GM12891 (cell line): ENCODE measurements at places on chromosomes 1 and 21.

GRCh38 chr1:150182247-150182646 lies 32.5 kb downstream of the PLEKHO1 start:
- no peak for DNase-seq

DNA sequence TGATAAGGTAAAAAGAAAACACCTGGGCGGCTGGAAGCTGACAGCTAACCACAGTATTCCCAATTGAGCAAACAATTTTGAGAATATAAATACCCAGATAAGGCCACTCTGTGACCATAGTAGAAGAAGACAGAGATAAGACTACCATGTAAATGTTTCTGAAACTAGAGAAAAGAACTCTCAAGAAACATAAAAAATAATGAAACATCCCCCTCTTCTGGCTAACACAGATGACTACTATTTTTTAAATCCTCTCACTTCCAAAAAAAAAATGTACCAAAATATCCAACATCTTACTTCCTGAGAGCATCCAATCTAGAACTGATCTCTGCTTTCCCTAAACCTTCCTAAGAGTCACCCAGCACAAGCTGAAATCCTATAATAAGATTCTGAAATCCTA lies 125.9 kb downstream of the HFM1 start:
- DNase-seq: no peak

GRCh38 chr1:244350027-244350426 lies 101.7 kb downstream of the ADSS2 start:
- DNase-seq: no peak

GRCh38 chr1:62187548-62187947 lies 7.1 kb upstream of the L1TD1 start:
- no peak for DNase-seq

DNA sequence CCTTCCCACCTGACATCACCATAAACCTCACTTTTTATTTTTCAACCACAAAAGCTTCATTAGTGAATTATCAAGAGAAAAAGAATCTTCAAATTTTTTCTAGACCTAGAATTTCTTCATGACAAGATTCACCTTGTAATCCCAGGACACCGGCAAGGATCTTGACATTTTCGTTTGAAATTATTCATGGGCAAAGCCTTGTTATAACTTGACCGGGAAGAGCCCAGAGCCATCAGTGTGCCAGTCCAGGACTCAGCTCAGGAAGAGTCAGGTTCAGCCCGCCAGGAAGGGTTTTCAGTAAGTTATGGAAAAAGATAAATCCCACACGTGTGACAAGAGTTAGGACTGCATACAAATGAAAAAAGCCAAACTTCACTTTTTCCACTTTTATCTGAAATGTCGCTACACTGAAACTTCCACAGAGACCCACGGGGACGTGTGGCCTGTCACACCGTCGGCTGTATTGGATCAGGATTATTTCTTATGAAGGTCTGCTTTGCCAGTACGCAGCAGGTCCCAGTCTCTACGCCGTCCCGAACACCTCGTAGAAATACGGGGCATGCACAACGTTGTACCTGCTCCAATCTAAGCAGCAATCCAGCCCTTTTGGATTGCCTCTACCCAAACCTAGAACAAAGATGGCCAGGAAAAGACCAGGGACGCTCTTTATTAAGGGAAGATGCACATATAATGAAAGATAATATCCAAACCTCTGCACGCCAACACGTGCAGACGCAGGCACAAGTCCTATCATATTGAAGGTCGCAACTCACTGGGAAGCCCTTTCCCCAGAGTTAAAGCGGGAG lies 916 bp downstream of the F3 start:
- no peak for DNase-seq

GRCh38 chr1:223308136-223308535 lies 55.8 kb downstream of the SUSD4 start:
- no peak for DNase-seq

- no peak for DNase-seq
Measured at GRCh38 chr1:22775478-22775877, 64.8 kb downstream of the EPHB2 start.

GRCh38 chr1:156247460-156248322 lies at the start of gene PAQR6:
Gene PAQR6 (minus strand): TSS chr1:156248056. CDS start chr1:156246731, 1,325 bp downstream.
- no peak for DNase-seq

DNA sequence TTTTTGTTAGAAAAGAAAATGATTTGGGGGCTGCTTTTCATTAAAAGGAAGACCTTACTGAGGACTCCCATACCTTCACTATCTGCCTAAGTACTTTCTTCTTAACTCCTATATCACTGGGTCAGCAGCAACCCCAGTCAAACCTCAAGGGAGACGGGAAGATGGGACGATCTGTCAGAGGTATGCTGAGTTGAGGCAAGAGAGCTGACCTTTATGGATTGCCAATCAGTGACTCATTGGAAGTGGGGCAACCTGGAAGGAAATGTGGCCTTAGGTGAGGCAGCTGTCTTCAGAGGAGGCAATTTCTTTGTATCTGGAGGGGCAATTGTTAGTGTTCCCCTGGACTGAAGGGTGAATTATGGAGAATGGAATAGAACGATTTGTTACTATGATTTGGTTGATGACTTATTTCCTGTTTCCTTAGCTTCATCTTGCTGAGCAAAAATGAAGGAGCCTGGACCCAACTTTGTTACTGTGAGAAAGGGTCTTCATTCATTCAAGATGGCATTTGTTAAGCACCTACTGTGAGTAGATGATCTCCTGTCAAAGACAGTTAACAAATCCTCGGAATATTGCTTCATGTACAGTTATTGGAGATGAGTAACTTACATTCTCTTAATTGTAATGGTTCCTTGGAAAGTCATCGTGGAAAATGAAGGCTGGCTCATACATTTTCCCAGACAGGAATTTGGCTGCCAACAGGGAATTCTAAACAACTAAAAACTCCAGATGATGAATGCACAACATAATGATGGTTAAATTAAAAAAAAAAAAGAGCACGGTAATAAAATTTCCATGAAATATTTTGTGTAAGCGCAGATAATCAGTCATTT lies 134.7 kb upstream of the KCNJ15 start:
- DNase-seq: no peak

DNA sequence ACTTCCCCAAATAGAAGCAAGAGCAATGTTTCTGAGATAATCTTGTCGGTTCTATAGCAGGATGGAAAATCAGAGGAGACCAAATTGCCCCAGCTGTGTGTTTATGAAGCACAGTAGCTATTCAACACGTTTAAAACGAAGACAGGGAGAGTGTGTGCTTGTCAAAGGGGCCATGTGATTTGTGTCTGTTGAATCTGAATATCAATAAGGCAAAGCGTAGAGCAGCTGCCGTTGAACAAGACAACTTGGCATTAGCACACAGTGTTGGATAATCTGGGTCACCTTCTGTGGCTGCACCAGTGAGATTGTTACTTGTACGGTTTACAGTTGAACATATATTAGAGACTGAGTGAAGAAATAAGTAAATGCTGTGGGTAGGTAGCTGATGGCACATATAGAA lies 1.0 kb downstream of the CRB1 start:
- DNase-seq: no peak

- no peak for DNase-seq
Measured at GRCh38 chr1:56017336-56017735, 562.0 kb downstream of the PLPP3 start.

DNA sequence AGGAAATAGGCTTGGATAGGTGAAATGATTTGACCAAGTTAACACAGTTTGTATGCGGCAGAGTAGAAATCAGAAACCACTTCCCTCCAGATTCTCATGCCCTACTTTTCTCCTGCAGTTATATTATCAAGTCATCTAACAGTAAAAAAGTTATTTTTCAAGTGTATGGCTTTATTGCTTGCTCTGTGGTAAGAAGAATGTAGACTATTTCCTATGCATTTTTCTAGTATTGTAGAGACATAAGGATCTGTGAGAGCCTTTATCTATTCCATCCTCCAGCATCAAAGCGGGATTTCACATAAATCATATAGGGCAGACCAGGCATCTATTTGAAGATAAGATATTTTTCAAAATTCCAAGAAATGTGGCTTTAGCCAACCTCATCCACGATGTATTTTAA lies 208.5 kb downstream of the TTLL7 start:
- no peak for DNase-seq

GRCh38 chr1:159669338-159669737 lies 45.1 kb downstream of the CRP start:
- DNase-seq: no peak

DNA sequence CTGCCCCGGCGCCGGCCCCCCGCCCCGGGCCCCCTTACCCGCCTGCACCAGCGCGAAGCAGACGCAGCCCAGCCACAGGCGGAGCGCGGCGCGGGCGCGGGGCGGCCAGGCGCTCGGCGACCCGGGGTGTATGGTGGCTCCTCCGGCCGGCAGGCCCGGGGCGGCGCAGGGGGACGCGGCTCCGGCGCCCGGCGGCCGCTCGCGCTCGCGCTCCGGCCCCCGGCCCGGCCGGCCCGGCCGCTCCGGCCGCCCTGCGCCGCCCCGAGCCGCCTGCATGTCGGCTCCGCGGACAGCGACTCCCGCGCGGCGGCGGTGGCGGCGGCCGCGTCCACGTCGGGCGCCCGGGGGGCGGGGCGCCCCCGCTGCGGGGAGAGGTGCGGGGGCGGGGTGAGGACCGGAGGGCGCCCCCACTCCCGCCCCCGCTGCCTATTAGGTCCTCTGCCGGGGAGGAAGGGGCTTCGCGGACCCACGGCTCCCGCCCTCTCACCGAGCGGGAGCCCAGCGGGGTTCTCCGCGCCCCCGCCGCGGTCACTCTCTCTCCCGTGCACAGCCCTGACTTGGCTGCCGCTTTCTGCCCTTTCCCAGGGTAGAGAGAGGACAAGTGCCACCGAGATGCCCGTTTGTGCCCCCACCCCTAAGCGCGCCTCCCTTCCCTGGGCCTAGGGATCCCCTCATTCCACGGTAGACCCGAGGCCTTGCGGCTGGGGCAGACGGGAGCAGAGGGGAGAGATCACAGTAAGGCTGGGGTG lies at the start of gene FNDC5:
TSS of gene FNDC5 (minus strand) at position 298 of the 749 bp plus-strand sequence.
- no peak for DNase-seq

DNA sequence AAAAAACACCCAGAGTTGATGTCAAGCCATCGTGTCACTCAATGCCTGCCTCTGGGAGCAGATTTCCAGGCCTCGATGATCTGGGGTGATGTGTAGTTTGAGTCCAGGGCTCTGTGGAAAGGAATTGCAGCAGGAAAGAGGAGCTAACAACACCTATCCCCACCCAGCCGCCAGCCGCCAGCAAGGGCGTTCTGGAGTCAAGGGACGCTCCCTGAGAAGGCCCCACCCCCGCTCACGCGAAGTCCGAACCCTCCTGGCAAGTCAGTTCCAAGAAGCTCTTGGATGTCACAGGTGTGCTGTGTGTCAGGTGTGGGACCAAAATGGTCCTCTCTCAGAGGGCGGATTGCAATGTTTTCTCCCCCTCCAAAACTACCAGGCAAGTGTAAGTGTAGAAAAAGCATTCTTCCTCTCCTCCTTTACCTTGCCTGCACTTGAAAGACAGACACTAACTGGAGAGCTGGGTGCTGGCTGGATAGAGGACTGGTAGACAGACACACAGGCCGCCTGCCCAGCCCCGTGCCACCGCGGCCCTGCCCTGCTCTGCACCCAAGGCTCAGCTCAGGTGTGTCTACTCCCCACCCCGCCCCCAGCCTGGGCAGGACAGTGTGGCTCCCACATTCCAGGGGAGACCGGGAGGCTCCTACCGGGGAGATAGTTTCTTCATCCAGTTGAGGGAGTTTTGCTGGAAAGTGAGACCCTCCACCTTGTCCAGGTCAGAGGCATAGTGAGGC lies 8.5 kb downstream of the AGT start:
- DNase-seq: no peak

DNA sequence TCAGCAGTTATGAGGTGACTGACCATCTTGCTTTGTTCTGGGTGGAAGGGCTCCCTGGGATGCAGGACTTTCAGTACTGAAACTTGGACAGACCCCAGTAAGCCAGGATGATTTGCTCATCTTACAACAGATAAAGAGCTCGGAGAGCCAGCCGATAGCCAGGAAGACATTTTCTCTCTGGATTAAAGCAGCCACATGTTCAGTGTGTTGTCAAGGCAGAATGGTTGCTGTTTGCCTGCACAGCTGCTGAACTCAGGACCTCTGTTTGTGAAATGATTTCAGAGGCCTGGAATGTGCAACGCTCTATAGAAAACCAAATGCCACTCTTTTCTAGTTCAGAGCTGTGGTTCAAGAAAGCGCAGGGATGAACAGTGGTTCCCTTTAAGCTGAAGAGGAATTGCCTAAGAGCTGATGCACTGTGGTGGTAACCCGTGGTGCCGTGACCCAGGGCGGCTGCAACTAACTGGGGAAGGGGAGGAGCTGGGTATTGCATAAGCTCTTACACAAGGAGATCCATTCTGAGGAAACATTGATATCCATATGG lies 40.7 kb downstream of the CASQ2 start:
- DNase-seq: no peak

DNA sequence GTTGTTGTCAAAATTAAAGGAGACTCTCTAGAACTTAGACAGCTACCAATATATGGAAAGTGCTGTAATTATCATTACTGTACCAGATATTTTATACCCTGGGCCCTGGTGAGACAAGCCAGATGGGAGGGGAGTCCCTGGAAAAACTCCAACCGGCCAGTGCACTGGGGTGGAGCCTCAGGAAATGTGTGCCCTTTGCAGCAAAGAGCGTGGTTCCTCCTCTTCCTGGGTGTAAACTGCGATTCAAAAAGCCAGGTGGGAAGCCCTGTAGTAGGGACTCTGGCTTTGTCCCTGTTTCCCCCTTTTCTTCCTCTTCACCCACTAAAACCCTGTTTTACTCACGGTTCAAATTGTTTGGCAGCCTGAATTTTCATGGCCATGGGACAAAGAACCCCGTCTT lies 812.3 kb downstream of the PLA2G4A start:
- DNase-seq: no peak

- no peak for DNase-seq
Measured at GRCh38 chr1:116326486-116326885, 46.6 kb upstream of the ATP1A1 start.

GRCh38 chr1:40267767-40268187 lies 9.7 kb downstream of the ZMPSTE24 start:
- no peak for DNase-seq

- DNase-seq: no peak
Measured at GRCh38 chr1:204314893-204315658, 44.7 kb downstream of the PLEKHA6 start.

- DNase-seq: no peak
Measured at GRCh38 chr1:233940908-233941307, 36.4 kb downstream of the SLC35F3 start.

- DNase-seq: no peak
Measured at GRCh38 chr1:107545056-107545577, 404.3 kb downstream of the NTNG1 start.

GRCh38 chr1:21885236-21886037 lies 51.7 kb downstream of the HSPG2 start:
- no peak for DNase-seq

- no peak for DNase-seq
Measured at GRCh38 chr21:35090403-35090802, 41.3 kb upstream of the RUNX1 start.

- no peak for DNase-seq
Measured at GRCh38 chr1:89532866-89533265, 8.2 kb downstream of the LRRC8B start.

- DNase-seq: no peak
Measured at GRCh38 chr1:35768350-35769187, 1.2 kb downstream of the CLSPN start.
